ENCODE measurements at places on chromosomes 16 and 17.

DNA sequence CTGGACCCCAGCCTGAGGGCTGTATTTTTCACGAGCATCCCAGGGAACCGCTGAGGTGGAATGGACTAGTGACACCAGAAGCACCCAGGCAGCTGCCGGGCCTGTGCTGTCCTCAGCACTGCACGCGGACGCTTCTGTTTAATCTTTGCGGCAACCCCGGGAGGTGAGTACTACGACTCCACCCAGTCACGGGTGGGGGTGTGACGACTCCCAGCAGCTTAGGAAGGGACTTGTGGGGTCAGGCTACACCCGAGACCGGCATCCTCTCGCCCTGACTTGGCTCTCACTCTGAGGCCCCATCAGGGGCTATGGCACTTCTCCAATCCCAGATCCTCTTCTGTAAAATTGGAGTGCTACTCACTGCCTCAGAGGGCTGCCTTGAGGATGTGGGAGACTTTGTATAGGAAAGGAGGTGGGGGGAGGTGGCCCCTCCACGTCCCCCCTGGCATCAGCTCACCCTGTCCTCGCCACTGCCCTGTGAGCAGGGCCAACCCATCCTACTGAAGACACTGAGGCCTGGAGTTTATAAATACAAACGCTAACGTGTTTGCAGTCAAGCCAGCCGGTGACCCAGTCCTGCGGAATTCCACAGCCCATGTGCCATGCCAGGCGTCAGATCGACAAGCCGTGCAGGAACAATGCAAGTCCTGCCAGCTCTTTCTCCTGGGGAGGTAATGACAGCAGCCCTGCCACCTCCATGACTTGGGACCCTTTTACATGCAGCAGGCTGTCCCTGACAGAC is 44.4 kb downstream of the PPL start:
- peaks cover 1% of the 10 kb centered on the region for H3K36me3 ChIP-seq
- no peak overlapping the region for H3K4me3 ChIP-seq
- H3K27ac ChIP-seq, result no peak overlapping the region
- no peaks in the 10 kb centered on the region for H3K27me3 ChIP-seq

GRCh38 chr16:23537390-23537789 is 19.8 kb downstream of the EARS2 start:
- peaks cover 93% of the 10 kb centered on the region for H3K36me3 ChIP-seq
- H3K4me1 ChIP-seq, result peaks cover 10% of the 10 kb centered on the region
- no peak for DNase-seq
- no peaks in the 10 kb centered on the region for H3K27me3 ChIP-seq
- H3K4me3 ChIP-seq, result no peak overlapping the region

DNA sequence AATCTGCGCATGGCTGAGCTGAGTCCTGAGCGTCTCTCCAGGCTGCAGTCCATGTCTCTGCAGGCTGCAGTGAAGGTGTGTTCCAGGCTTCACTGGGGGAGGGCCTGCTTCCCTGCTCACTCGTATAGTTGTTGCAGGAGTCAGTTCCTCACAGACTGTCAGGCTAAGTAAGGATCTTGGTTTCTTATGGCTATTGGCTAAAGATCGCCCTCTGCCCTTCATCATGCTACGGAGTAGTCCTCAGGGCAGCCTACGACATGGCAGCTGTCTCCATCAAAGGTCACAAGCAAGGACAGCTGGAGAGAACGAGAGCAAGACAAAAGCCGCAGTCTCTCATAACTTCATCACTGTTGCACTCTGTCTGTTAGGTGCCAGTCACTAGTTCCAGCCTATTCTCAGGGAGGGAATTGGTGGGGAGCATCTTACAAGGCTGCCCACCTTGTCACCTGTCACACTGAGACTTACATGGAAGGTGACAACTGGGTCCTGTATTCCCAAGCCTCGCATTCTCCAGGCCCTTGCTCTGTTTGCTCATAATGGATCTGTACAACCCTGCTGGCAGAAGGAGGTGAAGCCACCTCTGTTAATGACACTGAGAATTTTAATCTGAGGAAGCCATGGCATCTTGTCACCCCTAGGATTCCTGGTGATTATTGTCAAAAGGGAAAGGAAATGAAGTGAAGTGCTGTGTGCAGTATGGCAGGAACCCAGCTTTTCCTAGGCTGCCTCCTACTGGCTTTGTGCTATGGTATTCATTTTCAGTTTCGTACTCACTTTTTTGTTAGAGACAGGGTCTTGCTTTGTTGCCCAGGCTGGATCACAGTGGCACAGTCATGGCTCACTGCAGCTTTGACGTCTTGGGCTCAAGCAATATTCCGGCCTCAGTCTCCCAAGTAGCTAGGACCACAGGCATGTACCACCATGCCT is 43.4 kb downstream of the MFSD11 start:
- DNase-seq, result no peak
- peaks cover under 1% of the 10 kb centered on the region for H3K4me1 ChIP-seq
- H3K27ac ChIP-seq, result no peak overlapping the region
- no peak overlapping the region for H3K4me3 ChIP-seq
- H3K27me3 ChIP-seq, result no peaks in the 10 kb centered on the region

GRCh38 chr16:84406006-84406963 is 37.9 kb downstream of the ATP2C2 start:
- DNase-seq, result no peak
- no peak overlapping the region for H3K27ac ChIP-seq
- H3K4me3 ChIP-seq, result no peak overlapping the region
- no peaks in the 10 kb centered on the region for H3K36me3 ChIP-seq

GRCh38 chr16:71880176-71880575 is 3.8 kb downstream of the ZNF821 start:
- peaks cover 25% of the 10 kb centered on the region for H3K36me3 ChIP-seq
- no peak for DNase-seq
- peak overlapping the region; percentile 38 for H3K27ac ChIP-seq
- no peaks in the 10 kb centered on the region for H3K27me3 ChIP-seq
- peaks cover 43% of the 10 kb centered on the region for H3K4me1 ChIP-seq

- H3K4me1 ChIP-seq, result no peaks in the 10 kb centered on the region
- H3K36me3 ChIP-seq, result no peaks in the 10 kb centered on the region
- DNase-seq, result no peak
- no peak overlapping the region for H3K4me3 ChIP-seq
- peaks cover 16% of the 10 kb centered on the region for H3K27me3 ChIP-seq
Measured at GRCh38 chr16:51445250-51445649, 294.2 kb upstream of the SALL1 start.

DNA sequence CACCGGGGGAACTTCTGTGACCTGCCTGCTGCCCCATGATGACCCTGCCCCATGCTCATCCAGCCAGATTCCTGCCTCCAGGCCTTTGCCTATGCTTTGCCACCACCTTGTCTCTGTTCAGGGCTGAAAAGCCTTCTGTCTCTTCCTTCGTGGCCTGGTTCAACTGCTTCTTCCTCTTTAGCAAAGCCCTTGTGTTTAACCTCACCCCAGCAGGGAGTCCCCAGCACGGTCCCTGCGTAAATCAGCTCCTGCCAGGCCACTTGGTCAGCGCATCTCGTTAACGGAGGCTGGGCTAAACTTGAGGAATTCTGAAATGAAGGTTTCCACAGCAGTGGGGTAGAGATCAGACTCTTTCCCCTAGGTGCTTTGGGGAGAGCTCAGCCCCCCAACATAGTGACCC is 16.1 kb upstream of the KCNJ12 start:
- DNase-seq, result no peak
- H3K36me3 ChIP-seq, result no peaks in the 10 kb centered on the region
- no peaks in the 10 kb centered on the region for H3K27me3 ChIP-seq

DNA sequence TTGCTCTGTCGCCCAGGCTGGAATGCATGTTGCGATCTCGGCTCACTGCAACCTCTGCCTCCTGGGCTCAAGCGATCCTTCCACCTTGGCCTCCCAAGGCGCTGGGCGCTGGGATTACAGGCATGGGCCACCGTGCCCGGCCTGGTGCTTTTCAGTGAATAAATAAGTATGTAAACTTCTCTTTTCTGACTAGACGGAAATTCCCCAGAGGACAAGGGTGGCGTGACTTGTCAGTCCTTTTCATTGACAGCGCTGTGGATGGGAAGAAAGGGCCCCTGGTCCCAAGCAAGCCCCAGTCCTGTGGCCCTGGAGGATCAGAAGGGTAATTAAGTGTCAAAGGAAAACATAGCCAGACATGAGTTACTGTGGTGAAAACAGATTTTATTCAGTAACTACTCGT is 9.6 kb upstream of the SPN start:
- H3K27ac ChIP-seq, result no peak overlapping the region
- no peaks in the 10 kb centered on the region for H3K36me3 ChIP-seq
- no peaks in the 10 kb centered on the region for H3K27me3 ChIP-seq
- no peak for DNase-seq
- peaks cover 10% of the 10 kb centered on the region for H3K4me1 ChIP-seq

DNA sequence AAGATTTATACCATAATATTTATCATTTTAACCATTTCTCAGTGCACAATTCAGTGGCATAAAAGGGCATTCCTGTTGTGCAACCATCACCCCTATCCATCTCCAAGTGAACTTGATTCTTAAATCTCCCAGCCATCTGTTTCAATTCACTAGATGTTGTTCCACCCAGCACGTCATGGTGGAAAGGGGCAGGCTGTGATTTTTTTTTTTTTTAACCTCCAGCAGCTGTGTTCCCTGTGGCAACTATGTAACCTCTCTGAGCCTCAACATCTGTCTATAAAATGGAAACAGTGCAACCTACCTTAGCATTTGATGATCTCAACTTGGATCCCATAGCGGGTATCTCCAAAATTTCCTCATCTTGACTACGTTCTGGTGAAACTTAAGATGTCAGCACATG is 604.5 kb downstream of the WWOX start:
- H3K27me3 ChIP-seq, result no peaks in the 10 kb centered on the region
- no peak for DNase-seq
- H3K4me3 ChIP-seq, result no peak overlapping the region
- H3K27ac ChIP-seq, result no peak overlapping the region
- H3K36me3 ChIP-seq, result no peaks in the 10 kb centered on the region
- H3K4me1 ChIP-seq, result peaks cover 12% of the 10 kb centered on the region

DNA sequence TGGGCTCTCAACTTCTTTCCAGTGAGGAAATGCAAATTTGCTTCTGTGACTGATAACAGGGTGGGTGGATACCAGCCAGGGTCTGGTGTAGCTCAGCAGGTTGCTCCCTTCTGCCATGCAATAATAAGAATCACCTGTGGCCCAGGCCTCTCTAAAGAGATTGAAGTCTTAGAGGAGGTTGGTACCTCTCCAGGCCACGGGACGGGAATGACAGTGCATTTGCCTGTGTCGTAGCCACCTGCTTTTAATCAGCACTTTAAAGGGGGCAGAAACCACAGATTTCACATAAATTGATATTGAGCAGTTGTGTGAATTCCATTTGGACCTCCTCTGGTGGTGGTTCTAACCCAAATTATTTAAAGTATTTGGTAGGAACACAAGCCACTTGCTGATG is 246.9 kb downstream of the PRKCA start:
- H3K4me3 ChIP-seq, result no peak overlapping the region
- H3K27ac ChIP-seq, result no peak overlapping the region
- peaks cover 61% of the 10 kb centered on the region for H3K4me1 ChIP-seq
- DNase-seq, result no peak
- H3K36me3 ChIP-seq, result peaks cover 59% of the 10 kb centered on the region
- no peaks in the 10 kb centered on the region for H3K27me3 ChIP-seq

- peaks cover 59% of the 10 kb centered on the region for H3K27me3 ChIP-seq
- no peak for DNase-seq
- H3K4me1 ChIP-seq, result no peaks in the 10 kb centered on the region
- no peak overlapping the region for H3K4me3 ChIP-seq
- H3K27ac ChIP-seq, result no peak overlapping the region
Measured at GRCh38 chr16:73546341-73546845, 498.5 kb upstream of the ZFHX3 start.

- no peak overlapping the region for H3K4me3 ChIP-seq
- peaks cover 22% of the 10 kb centered on the region for H3K4me1 ChIP-seq
- peak overlapping the region; percentile 75 for H3K27ac ChIP-seq
- DNase-seq, result no peak
Measured at GRCh38 chr16:74868501-74868900, 93.9 kb upstream of the FA2H start.

GRCh38 chr17:17540278-17540906 is 44.2 kb upstream of the RASD1 start:
- H3K27ac ChIP-seq, result no peak overlapping the region
- H3K36me3 ChIP-seq, result no peaks in the 10 kb centered on the region
- no peak overlapping the region for H3K4me3 ChIP-seq
- H3K27me3 ChIP-seq, result no peaks in the 10 kb centered on the region
- H3K4me1 ChIP-seq, result no peaks in the 10 kb centered on the region
- no peak for DNase-seq

GRCh38 chr17:49875685-49876084 is 27.8 kb upstream of the TAC4 start:
- H3K27ac ChIP-seq, result no peak overlapping the region
- peaks cover 22% of the 10 kb centered on the region for H3K27me3 ChIP-seq
- no peak for DNase-seq
- no peak overlapping the region for H3K4me3 ChIP-seq

DNA sequence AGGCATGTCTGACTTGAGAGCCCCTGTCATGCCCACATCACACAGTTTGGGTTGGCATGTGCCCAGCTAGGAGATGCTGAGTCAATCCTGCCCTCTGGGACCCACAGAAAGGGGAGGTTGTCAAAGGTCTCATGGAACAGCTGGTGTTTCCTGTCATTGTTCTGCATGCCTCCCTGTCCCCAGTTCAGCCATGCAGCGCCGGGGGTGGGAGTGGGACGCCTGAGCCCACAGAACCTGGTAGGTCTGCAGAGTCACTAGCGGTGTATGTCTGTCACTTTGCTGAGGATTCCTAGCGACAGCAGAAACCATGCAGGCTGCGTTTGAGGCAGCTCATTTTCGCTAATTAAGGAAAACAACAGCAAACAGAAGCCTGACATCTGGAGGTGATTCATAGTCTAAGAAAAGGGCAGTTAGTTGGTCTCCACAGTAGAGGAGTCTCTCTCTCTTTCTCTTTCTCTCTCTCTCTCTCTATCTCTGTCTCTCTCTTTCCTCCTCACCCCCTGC is 19.6 kb upstream of the CCL1 start:
- peaks cover 49% of the 10 kb centered on the region for H3K27me3 ChIP-seq
- H3K4me3 ChIP-seq, result peak overlapping the region; percentile 32
- H3K36me3 ChIP-seq, result no peaks in the 10 kb centered on the region
- H3K27ac ChIP-seq, result peak overlapping the region; percentile 47
- peaks cover 60% of the 10 kb centered on the region for H3K4me1 ChIP-seq

DNA sequence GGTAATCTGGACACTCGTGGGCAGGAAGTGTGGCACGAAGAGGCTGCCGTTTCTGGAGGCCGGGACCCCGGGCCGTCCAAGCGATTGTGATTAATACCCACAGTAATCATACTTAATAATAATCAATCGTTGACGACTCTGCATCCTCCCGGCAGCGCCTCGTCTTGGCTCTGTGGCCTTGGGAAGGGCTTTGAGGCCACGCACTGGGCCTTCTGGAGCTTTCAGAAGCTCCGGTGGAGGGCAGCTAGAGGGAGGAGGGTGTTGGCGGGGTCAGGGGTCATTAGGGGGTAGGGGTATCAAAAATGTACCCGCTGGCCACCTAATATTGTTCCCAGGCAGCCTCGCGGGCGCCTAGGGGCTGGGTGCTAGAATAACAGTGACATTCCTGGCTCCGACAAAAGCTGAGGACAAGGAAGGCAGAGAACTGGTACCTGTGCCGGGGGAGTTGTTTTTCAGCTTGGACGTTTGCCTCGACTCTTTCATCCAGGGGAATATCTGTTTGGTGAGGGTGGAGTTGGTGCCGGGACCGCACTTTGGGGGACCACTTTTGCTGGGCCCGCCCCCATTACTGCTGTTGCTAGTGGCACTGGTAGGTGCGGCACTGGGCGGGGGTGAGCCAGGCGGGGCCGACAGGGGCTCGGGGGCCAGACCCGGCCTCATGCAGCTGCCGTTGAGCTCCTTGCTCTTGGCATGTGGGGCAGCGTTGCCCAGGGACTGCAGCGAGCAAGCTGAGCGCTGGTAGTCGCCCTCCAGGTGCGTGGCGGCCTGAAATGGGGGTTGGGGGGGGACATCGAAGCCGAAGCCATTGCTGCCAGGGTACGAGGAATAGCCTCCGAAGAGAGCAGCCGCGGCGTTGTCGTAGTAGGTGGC is 6.9 kb upstream of the HOXB2 start:
- no peaks in the 10 kb centered on the region for H3K36me3 ChIP-seq
- peaks cover 25% of the 10 kb centered on the region for H3K4me1 ChIP-seq
- peaks cover 24% of the 10 kb centered on the region for H3K27me3 ChIP-seq
- no peak overlapping the region for H3K4me3 ChIP-seq
- no peak for DNase-seq

Data from activated T-cell treated with anti-CD3 and anti-CD28 coated beads, Interleukin-2, amount 50 U/mL, for 24 hours (primary cell).